ENCODE measurements at places on chromosomes 11 and 22.

- DNase-seq: peak; percentile 57
Measured at GRCh38 chr22:44023404-44024287, 456 bp upstream of the PARVB start.

- DNase-seq: no peak
Measured at GRCh38 chr11:6681505-6681904, 1.6 kb downstream of the MRPL17 start.

GRCh38 chr22:37420686-37421467, 6.4 kb downstream of the ELFN2 start:
- no peak for DNase-seq

GRCh38 chr22:37747080-37747714, 50.3 kb downstream of the TRIOBP start:
- DNase-seq: no peak

GRCh38 chr11:8352103-8352875, 88.6 kb upstream of the LMO1 start:
- no peak for DNase-seq

DNA sequence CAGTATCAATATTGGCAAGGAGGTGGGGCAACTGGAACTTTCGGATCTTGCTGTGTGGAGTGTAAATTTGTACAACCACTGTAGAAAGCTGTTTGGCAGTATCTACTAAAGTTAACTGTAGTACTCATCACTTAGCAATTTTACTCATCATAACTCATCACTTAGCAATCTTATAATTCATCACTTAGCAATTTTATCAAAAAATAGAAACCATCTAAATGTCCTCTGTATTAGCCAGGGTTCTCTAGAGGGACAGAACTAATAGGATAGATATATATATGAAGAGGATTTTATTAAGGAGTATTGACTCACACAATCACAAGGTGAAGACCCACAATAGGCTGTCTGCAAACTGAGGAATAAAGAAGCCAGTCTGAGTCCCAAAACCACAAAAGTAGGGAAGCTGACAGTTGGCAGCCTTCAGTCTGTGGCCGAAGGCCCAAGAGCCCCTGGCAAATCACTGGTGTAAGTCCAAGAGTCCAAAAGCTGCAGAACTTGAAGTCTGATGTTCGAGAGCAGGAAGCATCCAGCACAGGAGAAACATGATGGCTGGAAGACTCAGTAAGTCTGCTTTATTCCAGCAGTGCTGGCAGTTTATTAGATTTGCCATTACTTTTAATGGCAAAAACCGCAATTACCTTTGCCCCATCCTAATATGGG, 92.9 kb upstream of the USP47 start:
- DNase-seq: no peak

GRCh38 chr11:36718451-36718850, 120.4 kb upstream of the RAG2 start:
- no peak for DNase-seq

GRCh38 chr11:111176603-111177002, 68.9 kb upstream of the POU2AF2 start:
- no peak for DNase-seq

DNA sequence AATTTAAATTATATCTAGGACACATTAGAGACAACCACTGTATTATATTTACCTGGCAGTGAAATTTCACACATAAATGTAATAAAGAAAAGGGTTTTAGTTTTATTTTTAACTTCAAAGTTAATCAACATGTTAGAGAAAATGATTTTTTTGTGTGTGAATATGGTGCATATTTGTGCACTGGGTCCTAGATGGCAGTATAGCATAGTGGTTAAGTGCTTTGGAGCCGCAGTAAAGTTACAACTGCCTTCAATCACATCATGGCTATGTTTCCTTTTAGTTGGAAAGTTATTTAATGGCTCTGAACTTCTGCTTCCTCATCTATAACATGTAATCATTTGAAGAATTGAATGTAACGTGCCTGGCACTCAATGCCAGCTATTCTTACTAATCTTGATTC, 108.9 kb upstream of the DDI1 start:
- DNase-seq: no peak
